Uterus (tissue), 4 donors: ENCODE measurements at places on chromosomes 5 and 9.

- peak; percentile 80 for DNase-seq
Measured at GRCh38 chr9:68446836-68447235, 90.4 kb downstream of the PGM5 start.

GRCh38 chr9:37030611-37030939, 3.5 kb downstream of the PAX5 start:
- no peak for DNase-seq

DNA sequence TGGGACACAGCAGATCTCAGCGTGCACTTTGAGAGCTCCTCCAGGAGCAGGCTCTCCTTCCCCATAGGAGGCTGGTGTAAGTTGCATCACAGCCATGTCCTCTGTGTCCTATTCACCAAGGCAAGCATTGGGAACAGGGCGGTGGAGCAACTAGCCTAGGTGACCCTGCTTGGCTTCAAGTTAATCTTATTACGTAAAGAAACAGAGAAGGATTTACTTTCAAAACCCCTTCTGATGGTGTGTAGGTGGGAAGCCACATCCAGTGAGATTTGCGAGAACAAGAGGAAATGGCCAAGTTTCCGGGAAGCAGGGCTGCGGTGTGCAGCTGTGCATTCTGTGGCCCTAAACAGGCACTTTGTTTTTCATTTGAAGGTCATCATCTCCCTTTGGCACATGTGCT, 80.2 kb downstream of the TRIO start:
- DNase-seq: no peak

DNA sequence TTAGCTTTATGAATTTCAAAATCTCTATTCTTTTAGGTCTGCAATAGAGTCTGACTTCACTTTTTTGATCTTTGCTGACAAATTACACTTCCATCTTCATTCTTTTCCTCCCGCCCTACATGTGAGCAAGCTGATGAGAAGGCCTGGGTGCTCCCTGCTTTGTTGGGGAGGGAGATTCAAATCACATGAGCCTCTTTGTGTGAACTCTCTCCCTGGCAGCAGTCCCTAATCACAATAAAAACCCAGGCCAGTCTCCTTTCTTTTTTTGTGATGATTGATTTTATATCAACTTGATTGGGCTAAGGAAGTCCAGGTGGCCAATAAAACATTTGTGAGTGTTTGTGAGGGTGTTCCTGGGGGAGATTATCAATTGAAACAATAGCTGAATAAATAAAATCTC, 89.4 kb downstream of the PSAT1 start:
- no peak for DNase-seq

- DNase-seq: peak; percentile 49
Measured at GRCh38 chr9:116471093-116471906, 215.8 kb upstream of the TRIM32 start.

GRCh38 chr5:149415066-149415967, 36.2 kb upstream of the IL17B start:
- no peak for DNase-seq

DNA sequence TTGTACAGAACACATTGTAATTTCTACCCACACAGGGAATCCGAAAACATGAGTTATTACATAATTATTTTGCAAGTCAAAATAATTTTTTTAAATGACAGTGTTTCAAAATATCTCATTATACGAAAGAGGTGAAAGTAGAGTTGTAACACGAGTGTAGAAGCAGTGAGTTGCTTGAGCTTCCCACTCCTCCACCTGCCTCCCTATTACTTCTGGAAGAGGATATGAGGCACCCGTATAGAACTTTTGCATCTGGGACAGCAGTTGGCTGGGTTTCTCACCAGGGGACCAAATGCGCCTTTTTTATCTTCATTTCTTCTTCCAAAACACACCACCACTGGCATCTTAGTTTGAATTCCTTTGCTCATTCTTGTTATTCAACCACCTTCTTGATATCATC, 779.0 kb upstream of the COX7C start:
- no peak for DNase-seq

GRCh38 chr5:141478321-141478945, 2.7 kb downstream of the PCDHGC3 start:
- peak; percentile 41 for DNase-seq

DNA sequence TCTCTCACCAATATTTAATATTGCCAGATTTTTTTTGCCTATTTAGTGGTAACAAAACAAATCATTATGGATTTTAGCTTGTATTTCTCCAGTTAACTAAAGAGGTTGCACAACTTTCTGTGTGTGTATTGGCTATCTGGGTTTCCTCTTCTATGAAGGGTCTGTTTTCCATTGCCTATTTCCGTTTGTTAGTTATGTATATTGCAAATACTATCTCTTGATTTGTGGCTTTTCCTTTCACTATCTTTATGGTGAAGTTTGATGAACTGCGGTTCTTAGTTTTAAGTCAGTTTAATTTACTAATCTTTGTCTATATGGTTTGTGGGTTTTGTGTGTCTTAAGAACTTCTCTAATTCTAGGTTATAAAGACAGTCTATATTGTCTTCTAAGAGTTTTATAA, 136.3 kb downstream of the CEP120 start:
- no peak for DNase-seq

- no peak for DNase-seq
Measured at GRCh38 chr9:114460513-114461199, 44.6 kb downstream of the WHRN start.

- DNase-seq: no peak
Measured at GRCh38 chr5:67876371-67876770, 339.2 kb upstream of the PIK3R1 start.

- DNase-seq: no peak
Measured at GRCh38 chr9:134918646-134919045, 934 bp upstream of the FCN1 start.
